Upper lobe of left lung (tissue), 6 donors: ENCODE measurements at places on chromosomes 3 and 15. TPM values are rescaled to one million over a fixed set of nuclear protein-coding genes. Genes with fewer than 3 reads are reported as not detected.

GRCh38 chr3:2635511-2635910 is 474.7 kb downstream of the IL5RA start:
- DNase-seq: no peak

DNA sequence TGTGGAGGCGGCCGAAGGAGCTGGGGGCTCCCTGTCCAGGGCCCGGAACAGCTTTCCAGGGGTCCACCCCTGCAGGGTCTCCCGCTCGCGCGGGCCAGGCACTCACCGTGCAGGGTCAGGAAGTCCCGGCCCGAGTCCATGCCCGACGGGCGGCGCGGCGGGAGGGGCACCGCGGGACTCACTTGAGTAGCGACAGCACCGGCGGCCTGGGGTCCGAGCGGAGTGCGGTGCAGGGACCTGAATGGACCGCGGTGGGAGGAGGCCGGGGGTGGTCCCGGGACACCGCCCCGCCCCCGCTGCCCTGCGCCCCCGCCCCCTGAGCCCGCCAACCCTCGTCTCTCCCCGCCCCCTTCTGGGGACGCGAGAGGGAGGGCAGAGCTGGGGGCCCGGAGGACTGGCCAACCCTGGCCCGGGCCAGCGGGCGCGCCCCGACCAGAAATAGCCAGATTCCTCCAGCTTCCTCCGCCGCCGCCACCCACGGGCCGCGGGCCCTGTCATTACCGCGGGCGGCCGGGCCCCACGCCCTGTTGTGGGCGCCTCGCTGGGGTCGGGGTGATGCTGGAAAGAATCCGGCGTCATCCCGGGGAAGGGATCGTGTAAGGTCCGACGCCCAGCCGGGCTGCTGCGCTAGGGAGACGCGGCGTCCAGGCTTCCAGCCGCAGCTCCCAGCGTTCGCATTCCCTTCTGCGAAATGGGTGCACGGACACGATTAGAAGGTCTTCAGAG is at the start of gene PLCD1:
Gene PLCD1, minus strand, starts transcription at position 243 of the 726 bp plus-strand sequence. Its CDS starts 103 bp downstream, at position 140.
- DNase-seq: peak; percentile 95

DNA sequence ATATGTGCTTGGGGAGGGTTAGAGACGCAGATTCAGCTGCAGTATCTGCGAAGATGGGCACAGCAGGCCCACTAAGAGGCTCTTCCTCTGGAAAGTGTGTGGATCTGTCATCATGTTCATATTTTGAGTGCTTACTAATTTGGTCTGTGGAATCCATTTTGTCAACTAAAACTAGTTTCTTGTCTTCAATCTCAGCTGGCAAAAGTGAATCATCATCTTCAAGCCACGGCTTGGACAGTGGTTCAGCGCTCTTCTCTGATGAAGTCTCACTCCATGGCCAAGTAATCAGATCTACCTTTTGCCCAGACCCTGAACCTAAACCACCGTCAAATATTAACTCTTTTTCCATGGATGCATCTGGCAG is 76.2 kb downstream of the IMPG2 start:
- no peak for DNase-seq

- no peak for DNase-seq
Measured at GRCh38 chr15:79222808-79223207, 59.7 kb upstream of the ANKRD34C start.

DNA sequence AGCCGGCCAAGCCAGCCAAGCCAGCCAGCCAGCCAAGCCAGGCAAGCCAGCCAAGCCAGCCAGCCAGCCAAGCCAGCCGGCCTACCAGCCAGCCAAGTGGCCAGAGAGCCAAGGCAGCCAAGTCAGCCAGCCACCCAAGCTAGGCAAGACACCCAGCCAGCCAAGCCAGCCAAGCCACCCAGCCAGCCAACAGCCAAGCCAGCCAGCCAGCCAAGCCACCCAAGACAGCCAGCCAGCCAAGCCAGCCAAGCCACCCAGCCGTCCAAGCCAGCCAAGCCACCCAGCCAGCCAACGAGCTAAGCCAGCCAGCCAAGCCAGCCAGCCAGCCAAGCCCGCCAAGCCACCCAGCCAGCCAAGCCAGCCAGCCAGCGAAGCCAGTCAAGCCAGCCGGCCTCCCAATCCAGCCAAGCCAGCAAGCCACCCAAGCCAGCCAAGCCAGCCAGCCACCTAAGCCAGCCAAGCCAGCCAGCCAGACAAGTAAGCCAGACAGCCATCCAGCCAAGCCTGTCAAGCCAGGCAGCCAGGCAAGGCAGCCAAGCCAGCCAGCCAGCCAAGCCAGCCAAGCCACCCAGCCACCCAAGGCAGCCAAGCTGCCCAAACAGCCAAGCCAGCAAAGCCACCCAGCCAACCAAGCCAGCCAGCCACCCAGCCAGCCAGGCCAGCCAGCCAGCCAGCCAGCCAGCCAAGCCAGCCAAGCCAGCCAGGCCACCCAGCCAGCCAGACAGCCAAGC is 200.5 kb downstream of the GOLGA6L6 start:
- DNase-seq: peak; percentile 95

Gene LRRC3B
- total RNA-seq: not detected

DNA sequence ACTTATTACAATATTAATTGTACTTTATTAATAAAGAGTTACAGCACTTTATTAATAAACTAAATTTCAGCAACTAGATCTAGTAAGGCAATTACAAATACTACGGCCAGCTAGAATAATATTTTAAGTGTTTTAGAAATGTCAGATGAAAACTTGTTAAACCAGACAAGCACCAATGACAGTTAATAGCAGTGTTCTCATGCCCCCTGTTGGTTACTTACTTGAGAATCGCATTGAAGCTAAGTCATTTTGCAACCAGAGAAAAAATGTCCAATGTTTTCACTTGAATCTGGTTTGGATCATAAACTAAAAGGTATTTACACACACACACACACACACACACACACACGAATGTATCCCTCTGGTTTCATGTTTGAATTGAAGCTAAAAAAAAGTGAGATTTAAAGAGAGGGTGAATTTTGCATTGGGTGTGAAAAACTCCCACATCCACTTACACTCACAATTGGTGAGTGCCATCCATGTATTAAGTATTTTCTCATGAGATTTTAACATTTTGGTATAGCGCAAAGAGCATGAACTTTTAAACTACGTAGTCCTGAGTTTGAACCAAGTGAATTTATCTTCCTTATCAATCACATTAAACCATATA is 347.7 kb downstream of the ZBBX start:
- no peak for DNase-seq

DNA sequence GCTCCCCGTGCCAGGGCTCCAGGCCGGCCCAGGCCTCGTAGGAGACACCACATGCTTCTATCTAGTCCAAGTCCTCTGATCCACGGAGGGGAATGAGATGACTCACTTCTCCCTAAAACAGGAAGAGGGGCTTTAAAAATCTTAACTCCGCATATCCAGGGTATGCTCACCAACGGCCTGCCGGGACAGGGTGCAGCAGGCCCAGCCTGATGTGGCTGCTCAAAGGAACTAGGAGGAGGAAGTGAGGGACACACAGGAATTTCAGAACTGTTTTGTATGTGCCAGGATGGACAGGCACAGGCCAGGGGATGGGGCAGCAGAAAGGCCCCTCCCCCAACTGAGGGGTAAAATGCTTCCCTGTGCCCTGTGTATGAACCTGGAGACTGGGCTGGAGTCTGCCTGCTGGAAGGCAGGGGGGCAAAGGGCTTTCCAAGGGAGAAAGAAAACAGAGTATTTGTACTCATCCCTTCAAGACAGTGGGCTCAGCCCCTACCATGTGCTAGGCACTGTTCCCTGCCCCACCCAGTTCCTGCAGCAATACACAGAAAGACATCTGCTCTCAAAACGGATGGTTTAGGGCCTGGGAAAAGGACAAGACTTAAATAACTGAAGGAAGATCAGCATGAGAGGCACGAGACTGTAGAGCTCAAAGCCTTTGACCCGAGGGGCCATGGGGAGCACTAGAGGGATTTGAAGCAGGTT is 22.1 kb downstream of the CHDH start:
- DNase-seq: no peak

GRCh38 chr15:63365273-63365680 is 16.4 kb downstream of the CA12 start:
- DNase-seq: no peak

GRCh38 chr15:26392956-26393355 is 379.9 kb downstream of the GABRB3 start:
- no peak for DNase-seq

Gene GNAT1
- not detected for total RNA-seq

- no peak for DNase-seq
Measured at GRCh38 chr3:42101481-42101880, 10.3 kb downstream of the TRAK1 start.

Gene LTF
- total RNA-seq: 3.8 TPM

Gene GOLGA8B
- 788 TPM for total RNA-seq

- DNase-seq: no peak
Measured at GRCh38 chr3:11953350-11953749, 50.8 kb upstream of the SYN2 start.

Gene CTXND1
- total RNA-seq: 0.44 TPM

Gene RPL29
- 1,159 TPM for total RNA-seq

DNA sequence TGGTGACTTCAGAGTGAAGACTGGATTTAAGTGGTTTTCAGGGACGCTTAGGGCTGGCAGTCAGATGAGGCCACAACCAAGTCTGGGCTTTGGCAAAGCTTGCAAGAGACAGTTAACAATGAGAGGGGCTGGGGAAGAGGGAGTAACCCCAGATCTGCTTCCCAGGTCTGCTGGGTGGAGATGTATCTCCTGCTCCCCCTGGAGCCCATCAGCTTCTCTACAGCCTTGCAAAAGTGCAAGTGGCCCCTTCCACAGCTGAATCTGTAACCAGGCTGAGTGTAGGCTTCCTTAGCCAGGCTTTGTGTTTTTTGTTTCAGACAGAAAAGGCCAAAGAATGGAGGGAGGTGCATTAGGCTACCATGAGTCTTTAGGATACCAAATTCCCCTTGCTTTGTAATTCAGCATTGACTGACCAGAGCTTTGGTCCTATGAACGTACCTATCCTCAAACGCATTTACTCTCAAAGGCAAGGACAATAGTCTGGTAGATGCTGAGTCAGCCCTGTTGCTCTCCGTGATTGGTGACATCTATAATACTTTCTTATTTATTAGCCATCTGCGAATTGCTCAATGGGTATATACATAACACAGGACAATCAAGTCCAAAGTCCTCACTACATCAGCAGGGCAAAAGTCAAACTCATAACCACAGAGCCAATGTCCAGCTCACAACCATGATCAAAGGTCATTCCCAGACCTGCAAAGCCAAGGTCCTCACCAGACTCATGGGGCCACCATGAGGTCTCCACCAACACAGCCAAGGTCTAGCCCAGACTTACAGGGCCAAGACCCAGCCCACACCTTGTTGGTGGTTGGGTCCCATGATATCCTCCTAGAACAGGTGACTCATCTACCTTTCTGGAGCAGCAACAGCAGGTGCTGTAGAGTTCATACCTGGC is 17.1 kb downstream of the CCDC13 start:
- no peak for DNase-seq

Gene CRABP1
- total RNA-seq: not detected

- DNase-seq: no peak
Measured at GRCh38 chr15:58870451-58870850, 63.0 kb downstream of the SLTM start.

DNA sequence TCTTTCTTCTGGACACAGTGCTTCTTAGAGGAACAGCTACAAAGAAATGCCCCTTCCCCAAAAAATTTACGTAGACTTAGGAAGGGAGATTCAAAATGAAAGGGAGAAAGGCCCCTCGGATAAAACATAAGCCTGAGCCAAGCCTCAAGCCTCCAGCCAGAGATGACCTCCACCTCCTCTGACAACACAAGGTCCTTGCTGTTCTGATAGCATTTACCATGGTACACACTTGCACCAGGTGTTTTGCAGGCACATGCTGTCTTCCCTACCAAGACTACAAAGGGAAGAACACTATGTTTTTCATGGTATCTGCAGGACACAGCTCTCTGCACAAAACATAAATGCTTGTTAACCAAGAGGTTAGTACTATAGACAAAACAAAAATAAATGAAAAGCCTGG is 27.8 kb downstream of the RYK start:
- DNase-seq: no peak

Gene PTX3
- total RNA-seq: 20.1 TPM

- DNase-seq: no peak
Measured at GRCh38 chr3:50393061-50393460, 33.7 kb upstream of the TMEM115 start.

- DNase-seq: no peak
Measured at GRCh38 chr3:191328383-191328961, 722 bp upstream of the CCDC50 start.

DNA sequence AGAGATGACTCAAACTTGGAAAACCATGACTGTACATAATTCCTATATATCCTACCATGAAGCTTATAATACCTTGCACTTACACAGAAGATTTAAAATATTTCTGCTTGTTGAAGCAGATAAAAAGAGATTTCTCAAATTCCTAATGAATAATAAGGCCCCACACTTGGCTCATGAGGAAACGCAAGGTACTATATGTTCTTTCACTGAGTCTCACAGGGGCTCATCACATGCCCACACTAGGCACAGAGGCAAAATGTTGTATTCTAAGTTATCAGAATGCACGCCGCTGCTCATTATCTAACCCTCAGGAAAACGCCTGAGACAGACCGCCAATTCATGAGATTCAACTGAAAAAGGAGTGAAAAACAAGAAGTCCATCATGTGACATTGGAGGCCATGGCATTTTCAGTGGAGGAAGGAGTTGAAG is 5.6 kb downstream of the MYO1E start:
- DNase-seq: no peak

DNA sequence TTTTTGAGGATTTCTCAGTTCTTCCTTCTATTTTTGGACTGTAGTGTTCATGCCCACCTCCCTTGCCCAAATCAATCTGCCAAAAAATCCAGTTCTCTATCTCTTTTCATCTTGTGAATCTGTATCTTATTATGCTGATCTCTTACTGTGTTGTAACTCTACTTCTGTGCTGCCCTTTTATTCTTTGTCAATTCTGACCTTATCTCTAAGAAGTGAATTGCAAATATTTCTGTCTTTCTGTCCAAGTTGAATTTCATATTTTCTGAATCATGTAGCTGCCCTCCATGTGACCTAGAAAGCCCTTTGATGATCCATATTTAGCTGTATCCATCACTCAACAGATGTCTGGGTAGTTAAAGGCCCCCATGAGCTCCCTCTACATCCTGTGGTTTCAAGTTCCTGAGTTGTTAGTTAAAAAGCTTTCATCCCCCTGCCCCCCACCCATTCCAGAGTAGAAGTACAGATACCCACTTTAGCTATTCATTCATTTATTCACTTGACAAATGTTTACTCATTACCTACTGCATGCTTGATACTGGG is 33.6 kb upstream of the ETV5 start:
- no peak for DNase-seq
